CD8-positive, alpha-beta T cell (primary cell): ENCODE measurements at places on chromosomes 3 and 15.

GRCh38 chr3:147701195-147701594, 292.0 kb downstream of the ZIC1 start:
- DNase-seq: no peak

DNA sequence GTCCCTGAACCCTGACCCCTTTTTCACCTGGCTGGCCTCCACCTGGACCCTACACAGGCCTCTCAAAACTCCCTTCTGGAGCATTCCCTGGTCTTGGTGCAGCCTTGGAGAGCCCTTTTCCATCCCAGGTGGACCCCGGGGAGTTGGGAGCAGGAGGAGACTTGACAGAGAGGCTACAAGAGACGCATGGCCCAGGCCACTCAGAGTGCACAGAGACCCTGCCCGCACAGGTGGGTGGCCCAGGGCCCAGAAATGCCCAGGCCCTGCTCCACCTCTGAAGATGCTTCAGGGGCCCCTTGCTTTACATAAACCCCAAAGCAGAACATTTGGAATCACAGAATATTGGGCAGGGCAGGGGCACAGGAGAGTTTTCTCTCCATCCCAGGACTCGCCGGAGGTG, 34.4 kb downstream of the CYP11A1 start:
- no peak for DNase-seq

- DNase-seq: no peak
Observed at GRCh38 chr3:162317046-162317445, 820.4 kb downstream of the OTOL1 start.

DNA sequence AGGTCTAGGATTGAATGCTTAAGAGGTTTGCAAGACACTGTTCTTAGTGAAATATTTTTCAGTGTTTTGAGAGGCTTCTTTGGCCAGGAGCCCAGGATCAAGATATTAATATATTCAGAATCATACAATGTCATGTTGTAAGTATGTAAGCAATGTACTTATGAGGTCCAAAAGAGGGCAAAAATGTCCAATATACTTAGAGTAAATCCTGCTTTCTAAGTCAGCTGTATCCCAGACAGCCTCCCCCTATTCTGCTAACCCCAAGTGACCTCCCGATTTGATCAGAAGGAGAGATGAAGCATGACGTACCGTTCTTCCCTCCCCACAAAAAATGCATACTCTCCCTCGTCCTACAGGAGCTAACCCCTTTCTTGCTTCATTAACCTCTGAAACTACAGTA, 70.9 kb downstream of the CHAC1 start:
- no peak for DNase-seq

DNA sequence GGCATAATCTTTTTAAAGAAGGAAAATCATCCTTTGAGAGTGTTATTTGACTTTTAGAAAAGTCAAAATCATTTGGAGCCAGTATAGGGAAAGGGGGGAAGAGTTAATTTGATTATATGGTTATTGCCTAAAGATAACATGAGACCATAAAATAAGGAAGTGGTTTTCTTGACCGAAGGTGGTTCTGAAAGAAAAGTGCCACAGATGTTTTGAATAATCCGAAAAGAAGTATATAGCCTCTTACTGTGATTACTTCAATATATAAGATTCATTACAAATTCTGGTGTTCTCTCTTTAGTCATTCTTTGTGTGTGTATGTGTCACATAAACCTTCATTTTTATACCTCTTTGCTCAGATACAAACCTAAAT, 1.1 kb downstream of the DNAJB11 start:
- DNase-seq: no peak

DNA sequence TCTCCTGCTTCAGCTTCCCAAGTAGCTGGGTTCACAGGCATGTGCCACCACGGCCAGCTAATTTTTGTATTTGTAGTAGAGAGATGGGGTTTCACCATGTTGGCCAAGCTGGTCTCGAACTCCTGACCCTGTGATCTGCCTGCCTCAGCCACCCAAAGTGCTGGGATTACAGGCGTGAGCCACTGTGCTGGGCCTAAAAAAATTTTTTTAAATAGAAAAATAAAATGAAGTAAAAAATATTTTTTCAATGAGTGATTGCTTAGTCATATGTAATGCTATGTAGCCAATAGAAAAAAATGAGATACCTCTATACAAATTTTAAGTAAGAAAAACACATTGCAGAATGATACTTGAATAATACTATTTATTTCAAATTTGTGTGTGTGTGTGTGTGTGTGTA, 27.9 kb upstream of the SLC30A4 start:
- no peak for DNase-seq

DNA sequence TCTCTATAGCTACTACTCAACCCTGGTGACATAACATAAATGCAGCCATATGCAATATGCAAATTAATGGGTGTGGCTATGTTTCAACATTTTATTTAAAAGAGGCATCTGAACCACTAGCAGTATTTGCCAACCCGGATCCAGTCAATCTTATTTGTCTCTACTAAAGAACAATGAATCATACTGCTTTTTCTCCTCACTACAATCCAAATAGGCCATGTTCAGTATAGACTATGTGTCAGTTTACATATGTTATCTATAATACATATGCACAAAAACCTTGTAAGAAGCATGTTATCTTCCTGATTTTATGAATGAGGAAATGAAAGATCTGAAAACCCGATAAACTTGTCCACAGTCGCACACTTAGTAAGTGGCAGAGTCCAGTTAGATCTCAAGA, 125.7 kb downstream of the STAG1 start:
- no peak for DNase-seq

DNA sequence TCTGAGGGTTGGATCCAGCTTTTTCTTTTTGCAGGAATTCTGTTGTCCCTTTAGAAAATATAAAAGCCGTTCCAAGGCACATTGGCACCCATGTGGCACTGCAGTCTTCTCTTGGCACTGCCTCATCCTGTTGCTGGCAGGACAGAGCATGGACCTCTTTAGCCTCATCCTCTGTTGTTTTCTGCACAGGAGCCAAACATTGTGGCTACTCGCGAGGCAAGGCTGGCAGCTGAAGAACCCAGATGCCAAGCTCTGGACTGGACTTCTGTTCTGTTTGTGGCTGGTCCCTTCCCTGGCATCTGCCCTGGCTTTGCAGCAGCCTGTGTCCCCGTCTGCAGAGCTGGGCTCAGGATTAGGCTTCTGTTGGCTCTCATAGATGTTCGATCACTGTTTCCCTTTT, 224.7 kb upstream of the TBC1D5 start:
- no peak for DNase-seq

DNA sequence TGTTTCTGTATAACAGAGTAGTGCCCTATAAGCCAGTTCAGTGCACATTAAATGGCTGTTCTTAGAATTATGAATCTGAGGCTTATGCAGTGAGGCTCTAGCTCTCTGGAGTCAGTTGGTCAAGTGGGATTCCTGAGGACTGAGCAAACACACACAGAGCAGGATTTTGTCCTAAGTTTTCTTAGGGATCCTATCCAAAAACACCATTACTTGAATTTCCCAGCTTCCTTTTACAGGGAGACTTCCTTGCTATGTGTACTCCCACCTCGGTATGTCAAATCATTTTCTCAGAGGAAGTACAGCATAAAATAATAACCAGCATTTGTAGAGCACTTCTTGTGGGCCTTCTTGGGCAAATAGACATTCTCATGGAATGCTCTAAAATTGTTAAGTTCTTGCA, 63.1 kb upstream of the GOLGA6B start:
- no peak for DNase-seq

GRCh38 chr15:68421798-68422402, 10.1 kb downstream of the ITGA11 start:
- no peak for DNase-seq

GRCh38 chr3:30399394-30400181, 206.8 kb upstream of the TGFBR2 start:
- no peak for DNase-seq

DNA sequence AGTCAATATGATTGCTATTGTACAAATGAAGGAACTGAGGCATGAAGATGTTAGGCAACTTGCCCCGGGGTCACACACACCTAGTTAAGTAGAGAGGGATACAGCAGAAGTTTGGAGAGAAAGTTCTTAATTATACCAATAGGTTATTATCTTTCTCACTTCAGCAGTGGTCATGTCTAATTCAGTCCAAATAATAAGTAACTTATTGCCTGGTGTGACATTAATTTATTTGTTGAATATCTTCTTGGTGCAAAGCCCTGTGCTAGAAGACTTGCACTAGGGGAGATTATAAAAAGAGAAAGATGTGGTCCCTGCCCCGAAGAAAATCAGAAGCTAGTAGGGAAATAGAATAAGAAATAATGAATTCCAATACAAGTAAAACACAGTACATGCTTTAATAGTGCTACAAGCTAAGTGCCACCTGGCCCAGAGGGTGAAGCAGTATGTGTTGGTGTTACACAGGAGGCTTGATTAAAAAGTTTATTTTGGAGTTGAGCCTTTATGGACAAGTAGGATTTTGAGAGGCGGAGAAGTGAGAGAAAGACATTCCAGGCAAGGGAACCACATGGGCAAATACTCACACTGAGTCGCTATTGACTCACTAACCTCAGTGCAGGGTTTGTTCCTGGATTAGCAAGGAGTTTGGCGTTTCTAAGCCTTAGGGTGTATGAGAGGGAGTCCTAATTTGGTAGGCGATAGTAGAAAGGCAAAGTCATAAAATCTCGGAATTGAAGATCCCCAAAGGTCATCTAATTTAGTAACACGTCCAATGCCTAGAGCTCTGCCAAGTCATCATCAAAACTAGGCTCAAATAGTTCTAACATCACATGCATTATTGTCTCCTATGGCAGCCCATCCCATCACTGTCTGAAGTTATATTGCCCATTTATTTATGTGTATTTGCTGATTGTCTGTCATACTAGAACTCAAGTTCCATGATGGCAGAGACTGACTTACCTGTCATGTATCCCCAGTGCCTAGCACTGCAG, 19.2 kb upstream of the GSK3B start:
- DNase-seq: no peak

- DNase-seq: no peak
Observed at GRCh38 chr3:158683230-158683962, 10.9 kb upstream of the LXN start.

DNA sequence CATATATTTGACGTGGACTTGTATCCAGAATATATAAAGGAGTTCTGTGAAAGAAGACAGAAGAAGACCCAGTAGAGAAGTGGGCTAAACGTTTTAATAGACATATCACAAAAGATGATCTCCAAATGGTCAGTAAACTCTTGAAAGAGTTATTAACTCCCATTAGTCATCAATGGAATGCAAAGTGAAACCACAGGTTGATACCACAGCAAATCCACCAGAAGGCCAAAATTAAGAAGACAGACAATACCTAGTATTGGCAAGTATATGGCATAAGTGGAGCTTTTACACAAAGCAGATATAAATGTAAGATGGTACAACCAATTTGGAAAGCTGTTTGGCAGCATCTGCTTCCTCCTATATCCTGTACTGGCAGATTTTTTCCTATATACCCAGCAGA, 6.0 kb downstream of the SPATA16 start:
- no peak for DNase-seq

DNA sequence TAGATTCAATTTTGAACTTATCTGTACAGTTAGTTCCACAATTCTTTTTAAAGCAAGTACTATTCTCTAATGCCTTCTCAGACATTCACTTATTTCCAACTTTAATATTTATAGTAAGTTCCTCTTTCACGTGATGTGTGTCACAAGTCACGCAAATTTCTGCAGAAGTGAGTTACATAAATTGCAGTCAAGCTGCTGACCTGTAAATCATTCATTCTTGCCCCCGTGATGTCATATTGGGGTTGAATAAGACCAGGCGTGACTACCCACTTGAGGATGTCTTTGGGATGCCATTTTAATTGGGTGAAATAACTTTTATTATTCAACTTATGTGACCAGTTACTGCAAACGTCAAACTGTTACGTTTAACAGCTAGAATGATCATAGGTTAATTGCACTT, 15.1 kb downstream of the PPARG start:
- no peak for DNase-seq

GRCh38 chr3:156847752-156848448, 21.7 kb downstream of the LEKR1 start:
- no peak for DNase-seq

DNA sequence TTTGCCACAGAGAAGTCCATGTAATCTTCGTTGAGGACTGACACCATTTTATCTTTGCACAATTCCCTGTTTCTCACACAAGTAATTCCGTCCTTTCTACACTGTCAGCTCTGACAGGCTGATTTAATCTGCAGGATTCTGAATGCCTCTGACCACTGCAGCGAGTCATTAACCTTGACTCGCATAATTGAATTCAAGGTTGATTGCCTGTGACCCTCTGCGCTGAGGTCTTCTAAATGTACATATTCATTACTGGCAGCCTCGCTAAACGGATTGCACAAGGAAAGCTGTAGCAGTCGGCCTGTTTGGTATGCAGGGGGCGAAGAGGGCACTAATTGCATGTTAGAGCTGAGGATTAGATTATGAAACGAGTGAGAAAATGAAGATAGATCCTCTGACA, 147.8 kb downstream of the SHOX2 start:
- DNase-seq: no peak

- no peak for DNase-seq
Observed at GRCh38 chr3:125289429-125289981, 77.0 kb upstream of the SLC12A8 start.

DNA sequence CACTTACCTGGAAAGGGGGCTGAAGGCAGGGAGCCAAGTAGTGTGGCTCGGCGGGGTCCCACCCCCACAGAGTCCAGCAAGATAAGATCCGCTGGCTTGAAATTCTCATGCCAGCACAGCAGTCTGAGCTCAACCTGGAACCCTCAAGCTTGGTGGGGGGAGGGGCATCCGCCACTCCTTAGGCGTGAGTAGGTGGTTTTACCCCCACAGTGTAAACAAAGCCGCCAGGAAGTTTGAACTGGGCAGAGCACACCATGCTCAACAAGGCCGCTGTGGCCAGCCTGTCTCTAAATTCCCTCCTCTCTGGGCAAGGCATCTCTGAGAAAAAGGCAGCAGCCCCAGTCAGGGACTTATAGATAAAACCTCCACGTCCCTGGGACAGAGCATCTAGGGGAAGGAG, 156.3 kb downstream of the KBTBD8 start:
- DNase-seq: no peak

GRCh38 chr3:4935347-4935746, 43.9 kb upstream of the BHLHE40 start:
- no peak for DNase-seq

GRCh38 chr15:66912001-66912400, 153.4 kb upstream of the SMAD3 start:
- peak; percentile 13 for DNase-seq

DNA sequence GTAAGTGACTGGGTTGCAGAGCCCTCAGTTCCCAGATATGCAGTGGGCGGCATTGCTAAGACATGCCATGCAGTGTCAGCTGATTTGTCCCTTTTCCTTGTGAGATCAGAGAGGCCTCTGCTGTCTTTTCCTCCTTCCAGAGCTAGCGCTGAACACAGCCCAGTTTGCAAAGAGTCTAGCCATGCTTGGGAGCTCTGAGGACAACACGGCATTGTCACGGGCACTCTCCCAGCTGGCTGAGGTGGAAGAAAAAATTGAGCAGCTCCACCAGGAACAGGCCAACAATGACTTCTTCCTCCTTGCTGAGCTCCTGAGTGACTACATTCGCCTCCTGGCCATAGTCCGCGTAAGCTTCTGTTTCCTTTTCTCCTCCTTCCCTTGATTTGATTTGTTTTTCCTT, 20.0 kb upstream of the SNX22 start:
- DNase-seq: no peak

GRCh38 chr3:110625201-110625747, 446.3 kb upstream of the NECTIN3 start:
- no peak for DNase-seq

- peak; percentile 3 for DNase-seq
Observed at GRCh38 chr3:27171113-27171512, 198.1 kb downstream of the NEK10 start.
